ENCODE measurements at places on chromosomes 16 and 17.

DNA sequence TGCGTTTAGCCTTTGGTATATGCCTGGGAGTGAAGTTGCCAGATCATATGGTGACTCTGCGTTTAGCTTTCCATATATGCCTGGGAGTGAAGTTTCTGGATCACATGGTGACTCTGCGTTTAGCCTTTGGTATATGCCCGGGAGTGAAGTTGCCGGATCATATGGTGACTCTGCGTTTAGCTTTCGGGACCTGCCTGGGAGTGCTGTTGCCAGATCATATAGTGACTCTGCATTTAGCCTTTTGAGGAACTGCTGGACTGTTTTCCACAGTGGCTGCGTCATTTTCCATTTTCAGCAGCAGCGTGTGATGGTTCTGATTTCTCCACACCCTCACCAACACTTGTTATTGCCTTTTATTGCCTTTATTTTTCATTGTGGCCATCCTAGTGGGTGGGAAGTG is 73.0 kb downstream of the OR1D5 start:
- DNase-seq = no peak

DNA sequence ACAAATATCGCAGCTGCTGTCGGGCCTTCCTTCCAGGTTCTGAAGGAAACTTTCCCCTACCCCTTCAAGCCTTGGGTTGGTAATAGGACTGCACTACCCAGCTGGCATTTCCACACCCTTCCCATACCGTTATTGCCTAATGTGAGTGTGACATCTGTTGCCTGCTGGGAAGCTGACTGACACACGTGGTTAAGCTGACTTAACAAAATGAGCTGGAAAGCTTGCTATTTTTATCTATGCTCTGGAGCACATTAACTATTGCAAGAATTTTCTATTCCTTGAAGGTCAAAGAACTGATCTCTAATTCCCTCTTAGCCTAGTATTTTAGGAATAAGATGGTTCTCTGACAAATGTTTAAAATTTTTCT is 79.5 kb downstream of the PMP22 start:
- DNase-seq = no peak

GRCh38 chr17:63649813-63650212 is 27.6 kb downstream of the MAP3K3 start:
- no peak for DNase-seq

- no peak for DNase-seq
Measured at GRCh38 chr17:73824321-73824720, 180.1 kb upstream of the SDK2 start.

DNA sequence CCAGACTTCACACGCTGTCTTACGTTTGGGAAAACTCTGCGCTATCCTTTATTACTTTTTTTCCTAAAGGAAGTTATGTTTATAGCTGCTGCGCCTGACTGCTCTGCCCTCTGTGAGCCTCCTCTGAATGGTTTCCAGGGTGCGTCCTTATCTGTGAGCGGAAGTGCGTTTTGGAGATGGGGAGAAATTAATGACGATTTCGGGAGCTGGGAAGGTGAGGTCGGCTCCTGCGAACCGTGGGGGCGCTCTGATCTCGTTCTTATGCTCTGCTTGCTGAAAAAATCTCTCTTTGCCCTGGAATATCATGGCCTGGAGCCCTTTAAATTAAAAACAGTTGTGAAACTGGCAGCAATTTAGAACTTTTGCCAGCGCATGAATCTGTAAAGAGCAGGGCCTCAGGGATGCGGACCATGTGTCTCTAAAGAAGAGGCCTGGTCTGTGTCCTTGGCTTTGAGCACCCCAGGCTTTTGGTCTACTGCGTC is 135.7 kb upstream of the ZFHX3 start:
- no peak for DNase-seq

- DNase-seq = no peak
Measured at GRCh38 chr16:13767215-13767614, 152.7 kb upstream of the ERCC4 start.

- DNase-seq = no peak
Measured at GRCh38 chr17:62388856-62389255, 8.5 kb downstream of the EFCAB3 start.

DNA sequence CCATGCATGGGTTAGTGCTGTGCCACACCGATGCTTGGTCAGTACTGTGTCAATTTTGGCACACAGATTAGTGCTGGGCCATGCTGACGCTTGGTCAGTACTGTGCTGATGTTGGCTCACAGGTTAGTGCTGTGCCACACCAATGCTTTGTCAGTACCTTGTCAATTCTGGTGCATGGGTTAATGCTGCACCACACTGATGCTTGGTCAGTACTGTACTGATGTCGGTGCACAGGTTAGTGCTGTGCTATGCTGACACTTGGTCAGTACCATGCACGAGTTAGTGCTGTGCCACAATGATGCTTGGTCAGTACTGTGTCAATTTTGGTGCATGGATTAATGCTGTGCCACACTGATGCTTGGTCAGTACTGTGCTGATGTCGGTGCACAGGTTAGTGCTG is 103.0 kb downstream of the NPIPB11 start:
- DNase-seq = no peak

- DNase-seq = peak; percentile 95
Measured at GRCh38 chr17:48012151-48012520, 25.5 kb downstream of the COPZ2 start.

- no peak for DNase-seq
Measured at GRCh38 chr17:81339534-81340296, 44.6 kb upstream of the SLC38A10 start.

DNA sequence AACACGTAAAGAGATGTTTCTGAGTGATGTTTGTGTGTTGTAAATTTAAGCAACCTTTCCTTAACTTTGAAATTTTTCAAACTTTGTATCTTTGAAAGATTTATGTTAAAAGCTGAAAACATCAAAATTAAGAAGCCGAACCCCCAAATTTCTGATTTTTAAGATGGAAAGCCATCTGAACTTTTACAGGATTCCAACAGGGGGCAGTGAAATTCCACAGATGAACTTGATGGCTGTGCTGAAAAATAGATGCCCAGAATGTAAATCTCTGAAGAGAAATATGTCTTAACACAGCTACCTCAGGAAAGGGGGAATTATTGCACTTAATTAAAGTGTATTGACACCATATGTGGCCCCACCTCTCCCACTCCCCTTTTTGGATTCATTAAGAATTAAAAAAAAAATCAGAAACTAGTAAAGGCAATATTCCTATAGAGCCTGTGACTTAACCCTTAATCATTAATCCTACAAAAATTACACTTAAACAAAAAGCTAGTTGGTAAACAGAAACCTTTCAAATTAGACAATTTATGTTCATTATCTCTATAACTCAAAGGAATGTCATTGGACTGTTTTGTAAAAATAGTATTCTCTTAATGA is 597.9 kb downstream of the KCNJ2 start:
- DNase-seq = no peak

DNA sequence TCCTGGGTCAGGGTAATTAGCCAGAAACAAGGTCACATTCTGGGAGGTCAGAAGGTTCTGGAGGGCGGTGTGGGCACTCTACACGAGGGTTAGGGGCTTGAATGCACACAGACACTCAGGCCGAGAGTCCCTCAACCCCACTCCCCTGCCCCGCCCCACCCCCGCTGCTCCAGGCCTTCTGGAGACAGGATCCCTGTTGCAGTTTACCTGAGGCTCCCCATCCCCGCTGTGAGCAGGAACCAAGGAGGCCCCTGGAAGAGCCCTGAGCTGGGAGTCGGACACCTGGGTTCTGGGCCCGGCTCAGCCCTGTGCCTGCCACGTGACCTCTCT is 4.4 kb upstream of the ACTG1 start:
- DNase-seq = no peak

GRCh38 chr16:68009157-68009735 is 6.5 kb downstream of the DPEP2NB start:
- DNase-seq = no peak

DNA sequence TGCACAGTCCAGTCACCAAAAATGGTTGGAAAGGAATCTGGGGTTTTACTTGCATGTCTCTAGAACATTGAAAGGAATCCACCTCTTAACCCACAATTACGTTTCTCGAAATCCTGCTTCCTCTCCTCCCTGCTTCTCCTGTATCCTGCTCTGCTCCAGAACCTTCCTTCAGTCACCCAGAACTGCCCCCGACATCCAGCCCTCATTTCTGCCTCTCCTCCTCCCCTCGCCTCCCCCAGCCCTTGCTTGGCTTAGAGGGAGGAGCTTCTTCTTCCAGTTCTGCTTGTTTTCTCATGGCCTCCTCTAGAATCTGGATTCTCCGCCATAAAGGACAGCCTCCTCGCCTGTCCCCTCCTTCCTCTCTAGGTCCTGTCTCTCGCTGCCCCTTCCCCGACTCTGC is 48.3 kb downstream of the ZDHHC7 start:
- no peak for DNase-seq

GRCh38 chr16:708959-709358 is 3.4 kb upstream of the FBXL16 start:
- DNase-seq = no peak

Measured in NCI-H1417 treated with DMSO at 0.1 percent for 48 hours (cell line).